ENCODE measurements at places on chromosomes 7 and 10.

- DNase-seq = no peak
These were observed 7.6 kb upstream of the BPGM start for GRCh38 chr7:134639061-134639460.

DNA sequence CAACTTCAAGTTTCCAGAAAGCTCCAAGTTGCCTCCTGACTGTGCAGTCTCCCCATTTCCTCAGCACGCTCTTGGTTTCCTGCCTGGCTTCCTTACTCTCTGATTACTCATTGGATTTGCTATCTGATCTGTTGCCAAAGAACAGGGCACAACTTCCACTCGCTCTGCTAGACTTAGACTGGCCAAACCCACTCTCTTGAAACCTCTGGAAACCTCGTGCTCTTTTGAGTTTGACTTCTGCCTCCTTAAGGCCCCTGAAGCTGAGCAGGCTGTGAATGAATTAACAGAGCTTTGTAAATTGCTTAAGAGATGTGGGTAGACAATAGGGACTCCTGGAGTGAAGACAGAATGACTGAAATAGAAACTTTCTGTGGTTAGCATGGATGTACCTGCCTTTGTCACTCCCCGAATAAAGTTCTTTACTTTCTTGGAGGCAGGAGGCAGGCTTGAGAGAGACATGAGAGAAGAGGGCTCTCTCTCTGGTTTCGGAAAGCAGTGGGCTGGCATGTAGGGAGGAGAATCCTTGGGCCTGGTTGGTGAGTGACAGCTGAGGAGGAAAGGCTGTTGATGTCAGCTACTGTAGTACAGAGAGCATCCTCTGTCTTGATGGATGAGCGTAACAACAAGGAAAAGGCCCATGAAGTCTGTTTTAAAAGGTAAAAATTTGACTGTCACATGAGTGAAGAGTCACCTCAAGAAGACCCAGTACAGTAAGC is 70.8 kb downstream of the CHN2 start:
- DNase-seq = no peak

- no peak for DNase-seq
These were observed 40.0 kb upstream of the INSIG1 start for GRCh38 chr7:155257482-155258225.

DNA sequence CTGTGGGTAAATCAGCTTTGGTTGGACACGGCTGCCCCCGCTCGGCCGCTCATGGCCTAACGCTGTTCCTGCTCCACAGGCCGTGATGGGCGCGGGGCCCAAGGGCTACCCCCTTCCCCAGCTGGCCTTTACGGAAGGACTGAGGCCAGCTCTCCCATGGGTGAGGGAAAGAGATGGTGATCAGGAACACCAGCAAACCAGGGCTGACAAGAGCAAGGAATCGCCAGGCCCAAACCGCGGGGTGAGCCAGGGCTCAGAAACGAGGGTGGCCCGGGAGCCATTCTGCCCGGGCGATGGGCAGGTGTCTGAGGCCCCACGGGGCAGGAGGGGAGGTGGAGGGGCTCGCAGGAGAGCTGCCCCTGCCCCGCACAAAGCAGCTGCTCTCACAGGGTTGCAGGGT is 26.6 kb downstream of the GPER1 start:
- no peak for DNase-seq

DNA sequence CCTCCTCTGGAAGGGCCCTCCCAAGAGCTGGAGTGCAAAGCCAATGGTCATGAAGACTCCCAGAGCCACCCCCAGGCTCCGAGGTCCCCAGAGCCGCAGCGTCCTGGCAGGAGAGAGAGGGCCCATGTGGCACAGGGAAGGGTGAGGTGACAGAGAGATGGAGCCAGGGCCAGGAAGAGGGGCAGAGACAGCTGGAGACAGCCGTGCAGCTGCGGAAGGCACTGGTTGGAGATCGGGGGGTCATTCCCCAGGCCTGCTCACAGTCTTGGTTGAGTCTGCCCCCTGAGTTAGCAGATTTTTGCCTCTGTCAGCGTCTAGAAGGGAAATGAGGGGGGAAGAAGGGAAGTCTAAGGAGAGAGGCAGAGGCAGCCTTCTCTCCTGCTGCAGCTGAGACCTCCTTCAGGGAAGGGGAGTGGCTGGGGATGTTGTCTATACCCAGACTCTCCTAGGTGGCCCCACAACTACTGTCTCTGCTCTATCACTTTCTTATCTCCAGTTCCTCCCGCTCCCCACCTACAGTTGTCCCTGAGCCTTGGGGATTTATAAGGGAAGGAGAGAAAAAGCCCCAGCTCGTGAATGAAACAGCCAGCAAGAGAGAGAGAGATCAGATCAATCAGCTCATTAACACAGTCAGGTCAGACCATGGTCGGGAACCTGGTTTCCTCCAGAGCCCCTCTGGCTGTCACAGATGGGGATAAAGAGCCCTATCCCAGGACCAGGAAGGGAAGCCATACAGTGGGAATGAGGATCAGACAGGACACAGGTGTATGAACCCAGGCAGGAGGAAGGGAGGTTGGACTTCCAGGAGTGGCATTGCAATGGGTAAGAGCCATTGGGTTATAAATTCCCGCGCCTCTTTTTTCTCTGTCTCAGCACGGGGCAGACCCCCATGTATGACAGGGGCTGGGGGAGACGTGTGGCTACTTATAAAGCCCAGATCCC is 1.2 kb downstream of the GAL3ST4 start:
- no peak for DNase-seq
